ENCODE measurements at places on chromosomes 1 and 21.
A peak's percentile ranks its signal among the peaks of the same experiment; 100 is the strongest.

GRCh38 chr21:28111151-28111619 is 881.5 kb downstream of the LTN1 start:
- DNase-seq: peak; percentile 15

GRCh38 chr1:86423873-86424272 is at the start of gene CLCA2:
Gene CLCA2, plus strand, starts transcription at chr1:86424171. Its CDS starts 77 bp downstream, at chr1:86424248.
- no peak for DNase-seq

GRCh38 chr1:63190171-63190570 is 132.2 kb upstream of the FOXD3 start:
- no peak for DNase-seq

GRCh38 chr1:184423649-184424048 is 36.8 kb downstream of the C1orf21 start:
- no peak for DNase-seq

DNA sequence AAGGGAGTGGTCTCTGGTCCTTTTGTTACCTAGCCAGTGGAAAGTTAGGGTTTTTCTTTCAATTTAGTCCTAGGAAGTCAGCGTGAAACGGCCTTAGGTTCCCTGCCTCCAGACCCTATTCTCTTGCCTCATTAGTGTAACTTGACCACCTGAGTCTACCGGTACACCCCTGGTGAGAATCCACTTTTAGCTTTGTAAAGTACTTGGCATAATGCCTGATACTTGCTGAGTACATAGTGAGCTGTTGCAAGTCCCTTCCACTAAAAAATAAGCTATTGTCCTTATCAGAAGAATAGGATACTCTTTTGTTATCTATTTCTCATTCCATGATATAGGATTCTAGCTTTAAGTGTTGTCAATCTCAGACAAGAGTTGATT is 228.8 kb downstream of the ST6GALNAC3 start:
- no peak for DNase-seq

GRCh38 chr21:22649246-22649645 is 1651.0 kb downstream of the NCAM2 start:
- no peak for DNase-seq

GRCh38 chr1:228841632-228842031 is 106.4 kb downstream of the RHOU start:
- no peak for DNase-seq

- DNase-seq: peak; percentile 54
Observed at GRCh38 chr1:16717336-16718098, 22.8 kb upstream of the RNU1-4 start.

GRCh38 chr1:187313115-187313514 is 484.4 kb downstream of the PLA2G4A start:
- DNase-seq: no peak

GRCh38 chr21:24093032-24093431 is 1514.2 kb downstream of the MRPL39 start:
- no peak for DNase-seq

DNA sequence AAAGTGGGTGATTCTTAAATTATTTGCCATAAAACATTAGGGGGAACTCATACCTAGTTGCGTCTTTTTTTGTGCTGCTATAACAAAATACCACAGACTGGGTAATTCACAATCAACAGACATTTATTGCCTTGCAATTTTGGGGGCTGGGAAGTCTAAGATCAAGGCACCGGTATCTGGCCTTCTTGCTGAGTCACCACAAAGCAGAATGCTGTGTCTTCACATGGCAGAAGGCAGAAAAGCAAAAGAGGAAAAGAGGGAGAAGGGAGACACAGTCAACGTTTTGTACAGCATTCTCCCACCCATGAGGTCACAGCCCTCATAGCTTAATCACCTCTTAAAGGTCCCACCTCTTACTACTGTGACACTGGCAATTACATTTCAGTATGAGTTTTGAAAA is 291.0 kb downstream of the CHRM3 start:
- no peak for DNase-seq

GRCh38 chr1:41490911-41491310 is 6.4 kb upstream of the EDN2 start:
- DNase-seq: no peak

GRCh38 chr1:228304766-228305395 is 97.0 kb downstream of the OBSCN start:
- no peak for DNase-seq

DNA sequence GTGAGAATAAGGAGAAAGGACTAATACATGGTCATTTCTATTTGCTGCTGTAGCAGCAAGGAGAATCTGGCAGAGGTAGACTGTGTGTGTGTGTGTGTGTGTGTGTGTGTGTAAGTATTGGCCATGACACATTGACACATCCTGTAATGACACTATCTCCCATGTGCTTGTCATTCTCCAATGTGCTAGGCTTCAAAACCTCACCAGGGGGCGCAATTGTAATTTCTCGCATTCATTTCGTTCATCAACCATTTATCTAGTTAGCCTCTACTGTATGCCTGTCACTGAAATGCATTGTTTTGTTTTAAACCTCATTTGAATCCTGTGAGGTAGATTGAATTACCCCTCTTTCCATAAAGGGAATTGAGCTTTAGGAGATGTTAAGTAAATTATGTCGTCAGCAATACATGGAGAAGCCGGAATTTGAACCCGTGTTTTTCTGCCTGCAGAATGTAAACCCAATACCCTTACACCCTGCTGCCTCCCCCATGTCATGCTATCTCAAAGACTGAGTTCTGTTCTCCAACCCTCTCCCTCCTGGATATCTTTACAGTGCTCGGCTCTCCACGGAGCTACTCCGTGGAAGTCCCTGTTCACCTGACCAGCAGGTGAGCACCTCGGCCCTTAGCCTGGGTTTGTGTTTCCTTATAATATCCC is 100.8 kb downstream of the UCK2 start:
- DNase-seq: peak; percentile 53

- no peak for DNase-seq
Observed at GRCh38 chr1:199719156-199719842, 308.2 kb upstream of the NR5A2 start.

GRCh38 chr1:91609551-91609950 is 108.9 kb downstream of the CDC7 start:
- DNase-seq: no peak

DNA sequence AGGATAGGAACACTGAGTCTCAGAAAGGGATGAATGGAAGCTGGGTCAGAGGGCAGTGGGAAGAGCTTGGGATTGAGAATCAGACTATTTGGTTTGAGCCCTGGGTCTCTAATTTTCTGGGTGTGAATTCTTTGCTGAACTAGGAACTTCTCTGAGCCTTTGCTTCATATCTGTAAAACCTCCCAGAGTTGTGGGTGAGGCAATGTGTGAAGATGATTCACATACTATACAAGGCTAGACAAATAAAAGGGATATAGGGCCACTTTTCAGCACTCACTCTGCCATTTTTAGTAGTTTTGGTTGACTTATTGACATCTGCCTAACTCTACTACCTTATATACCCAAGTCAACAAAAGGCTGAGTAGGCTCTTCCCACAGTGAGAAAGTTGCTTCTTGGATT is 77.7 kb upstream of the JUN start:
- no peak for DNase-seq

DNA sequence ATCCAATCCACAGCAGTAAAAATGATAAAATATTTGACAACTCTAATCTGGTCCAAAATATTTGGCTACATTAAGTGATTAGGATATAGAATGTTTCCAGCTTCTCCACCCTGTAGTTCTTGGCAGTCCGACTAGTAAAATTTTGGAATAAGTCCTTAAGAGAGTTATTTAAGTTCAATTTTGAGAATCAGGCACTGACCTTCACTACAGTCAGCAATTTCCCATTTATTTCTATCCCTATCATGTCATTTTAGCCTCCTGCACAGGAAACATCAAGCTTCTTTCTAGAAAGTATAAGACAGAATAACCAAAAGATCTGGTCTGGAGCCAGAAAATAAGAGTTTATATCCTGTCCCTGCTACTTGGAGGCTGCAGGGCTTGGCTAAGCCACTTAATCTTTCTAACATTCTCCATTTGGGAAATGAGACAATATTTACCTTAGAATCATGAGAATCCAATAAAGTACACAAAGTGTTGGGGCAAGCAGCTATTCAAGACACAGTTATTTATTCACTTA is 162.2 kb downstream of the DPYD start:
- DNase-seq: no peak

GRCh38 chr1:86705665-86705985 is 1.2 kb downstream of the SH3GLB1 start:
- DNase-seq: no peak

DNA sequence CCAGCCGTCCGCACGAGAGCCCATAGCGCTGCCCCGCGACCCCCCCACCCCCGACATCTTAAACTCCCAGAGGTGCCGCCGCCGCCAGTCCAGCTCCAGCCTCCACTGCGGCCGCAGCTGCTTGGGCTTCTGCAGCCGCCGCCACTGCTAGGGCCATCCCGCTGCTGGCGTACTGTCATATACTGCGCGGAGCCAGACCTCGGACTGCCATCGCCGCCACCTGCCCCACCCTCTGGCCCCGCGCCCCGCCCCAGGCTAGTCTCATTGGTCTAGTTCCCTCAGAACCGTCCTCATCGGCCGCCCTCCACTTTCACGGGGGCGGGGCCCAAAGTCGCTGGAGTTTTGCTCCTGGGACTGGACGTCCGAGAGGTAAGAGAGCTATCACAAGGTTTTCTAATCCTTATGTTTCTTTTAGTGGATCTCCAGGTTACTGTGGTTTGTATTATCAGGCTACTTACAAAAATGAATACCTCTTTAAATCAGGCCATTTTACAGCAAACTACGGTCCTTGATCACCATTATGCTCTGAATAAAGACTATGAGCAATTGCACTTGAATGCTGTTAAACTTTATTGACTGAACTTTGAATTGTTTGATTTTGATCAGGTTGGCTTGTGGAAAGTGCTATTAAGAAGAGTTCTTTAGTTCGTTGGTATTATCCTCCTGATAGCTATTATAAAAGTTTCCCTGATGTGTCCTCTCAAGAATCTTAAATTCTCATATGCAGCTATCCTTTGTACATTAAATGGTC is 2.8 kb upstream of the CD1D start:
- peak; percentile 91 for DNase-seq

DNA sequence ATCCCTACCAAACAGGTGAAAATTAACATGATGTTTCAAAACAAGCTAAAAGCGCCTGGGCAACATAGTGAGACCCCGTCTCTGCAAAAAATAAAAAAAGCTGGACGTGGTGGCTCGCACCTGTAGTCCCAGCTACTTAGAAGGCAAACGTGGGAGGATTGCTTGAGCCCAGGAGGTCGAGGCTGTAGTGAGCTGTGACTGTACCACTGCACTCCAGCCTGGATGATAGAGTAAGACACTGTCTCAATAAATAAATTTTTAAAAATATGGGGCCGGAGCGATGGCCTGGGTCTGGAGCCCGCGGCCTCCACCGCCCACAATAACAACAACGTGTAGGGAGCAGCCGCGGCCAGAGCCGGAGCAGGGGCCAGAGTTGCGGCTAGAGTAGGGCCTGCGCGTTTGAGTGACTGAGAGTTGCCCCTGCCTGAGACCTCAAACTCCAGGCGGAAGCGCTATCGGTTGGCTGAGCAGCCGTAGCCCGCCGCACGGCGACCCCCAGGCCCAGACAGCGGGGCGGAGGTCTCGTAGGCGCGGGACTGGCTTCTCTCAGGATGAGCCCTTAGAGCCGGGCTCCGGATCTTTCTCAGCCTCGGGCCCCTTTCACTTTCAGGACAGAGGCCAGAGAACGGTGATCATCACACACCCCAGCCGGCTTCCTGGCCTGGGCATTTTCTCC is 41.4 kb downstream of the ZMYM1 start:
- DNase-seq: no peak

DNA sequence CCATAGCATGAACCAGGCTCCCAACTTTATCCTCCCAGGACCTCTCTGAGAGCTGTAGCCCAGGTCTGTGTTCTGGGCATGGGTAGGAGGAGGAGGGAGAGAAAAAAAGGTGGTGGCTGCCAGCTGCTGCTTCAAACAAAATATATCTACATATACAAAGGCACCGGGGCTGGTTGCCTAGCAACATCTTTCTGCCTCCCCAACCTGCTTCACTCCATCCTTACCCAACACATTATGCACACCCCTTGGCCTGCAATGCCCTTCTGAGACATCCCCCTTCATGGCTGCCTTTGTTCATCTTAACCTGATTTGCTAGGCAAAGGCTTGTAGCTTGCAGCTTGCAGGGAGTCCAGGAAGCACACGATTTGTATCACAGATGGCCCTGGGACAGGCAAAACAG is 27.2 kb upstream of the ATP1A1 start:
- DNase-seq: no peak

GRCh38 chr1:206634365-206635079 is 814 bp upstream of the DYRK3 start:
- DNase-seq: peak; percentile 92

GRCh38 chr1:119906927-119907652 is 10.8 kb upstream of the ADAM30 start:
- no peak for DNase-seq

GRCh38 chr1:93675931-93676330 is 5.7 kb downstream of the BCAR3 start:
- no peak for DNase-seq

GRCh38 chr1:230048322-230048721 is 18.7 kb upstream of the GALNT2 start:
- DNase-seq: no peak

DNA sequence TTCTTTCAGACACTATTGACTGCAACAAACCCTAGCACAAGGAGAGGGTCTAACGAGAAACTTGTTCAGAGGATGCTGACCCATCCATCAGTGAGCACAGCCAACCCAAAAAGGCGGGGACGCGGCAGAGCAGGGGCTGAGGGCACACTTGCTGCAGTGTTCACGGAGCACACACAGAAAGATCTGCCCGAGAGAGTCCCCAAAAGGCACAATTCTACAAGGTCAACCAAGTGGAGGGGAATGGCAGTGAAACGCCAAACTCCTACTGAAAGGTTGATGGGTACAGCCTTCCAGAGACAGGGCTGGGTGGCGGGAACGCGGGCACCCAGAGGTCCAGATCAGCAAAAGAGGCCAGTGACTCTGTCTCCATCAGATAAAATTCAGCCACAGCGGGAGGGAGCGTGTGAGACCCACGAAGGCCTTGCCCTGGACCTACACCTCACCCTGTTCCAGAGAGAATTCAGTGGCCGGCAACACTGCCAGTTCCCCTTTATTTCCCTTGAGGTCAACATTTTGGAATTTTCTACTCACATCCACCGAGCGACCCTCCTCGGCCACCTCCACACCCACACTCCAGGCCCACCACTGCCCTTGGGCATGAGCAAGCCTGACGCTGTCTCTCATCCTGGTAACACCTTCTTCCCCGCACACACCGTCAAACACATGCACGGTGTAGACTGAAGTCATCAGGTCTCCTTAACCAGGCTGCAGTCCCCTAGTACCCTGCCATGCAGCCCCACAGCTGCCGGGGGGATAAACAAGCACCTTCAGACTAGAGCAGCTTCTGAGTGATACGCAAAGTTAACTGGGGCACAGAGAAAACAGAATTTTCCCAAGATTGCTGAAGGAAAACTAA is 5.5 kb downstream of the GNG4 start:
- no peak for DNase-seq

DNA sequence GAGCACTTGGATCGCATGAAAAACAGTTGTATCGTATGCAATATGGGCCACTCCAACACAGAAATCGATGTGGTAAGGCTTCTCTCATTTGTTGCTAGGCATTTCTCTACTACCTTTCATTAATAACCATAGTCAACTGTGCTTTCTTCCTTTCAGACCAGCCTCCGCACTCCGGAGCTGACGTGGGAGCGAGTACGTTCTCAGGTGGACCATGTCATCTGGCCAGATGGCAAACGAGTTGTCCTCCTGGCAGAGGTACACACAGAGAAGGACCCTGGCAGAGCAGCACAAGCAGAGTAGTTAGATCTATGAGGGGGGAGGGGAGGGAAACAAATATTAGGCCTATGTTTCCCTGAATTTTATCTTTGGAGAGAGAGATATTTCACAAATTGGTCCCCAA is 16.0 kb upstream of the STRIP1 start:
- no peak for DNase-seq
